ENCODE measurements at places on chromosomes 7 and 10. TPM values are rescaled to one million over a fixed set of nuclear protein-coding genes. Genes with fewer than 3 reads are reported as not detected.
A peak's percentile ranks its signal among the peaks of the same experiment; 100 is the strongest.

- DNase-seq, result peak; percentile 65
Observed at GRCh38 chr10:93333278-93333978, 148.7 kb downstream of the MYOF start.

DNA sequence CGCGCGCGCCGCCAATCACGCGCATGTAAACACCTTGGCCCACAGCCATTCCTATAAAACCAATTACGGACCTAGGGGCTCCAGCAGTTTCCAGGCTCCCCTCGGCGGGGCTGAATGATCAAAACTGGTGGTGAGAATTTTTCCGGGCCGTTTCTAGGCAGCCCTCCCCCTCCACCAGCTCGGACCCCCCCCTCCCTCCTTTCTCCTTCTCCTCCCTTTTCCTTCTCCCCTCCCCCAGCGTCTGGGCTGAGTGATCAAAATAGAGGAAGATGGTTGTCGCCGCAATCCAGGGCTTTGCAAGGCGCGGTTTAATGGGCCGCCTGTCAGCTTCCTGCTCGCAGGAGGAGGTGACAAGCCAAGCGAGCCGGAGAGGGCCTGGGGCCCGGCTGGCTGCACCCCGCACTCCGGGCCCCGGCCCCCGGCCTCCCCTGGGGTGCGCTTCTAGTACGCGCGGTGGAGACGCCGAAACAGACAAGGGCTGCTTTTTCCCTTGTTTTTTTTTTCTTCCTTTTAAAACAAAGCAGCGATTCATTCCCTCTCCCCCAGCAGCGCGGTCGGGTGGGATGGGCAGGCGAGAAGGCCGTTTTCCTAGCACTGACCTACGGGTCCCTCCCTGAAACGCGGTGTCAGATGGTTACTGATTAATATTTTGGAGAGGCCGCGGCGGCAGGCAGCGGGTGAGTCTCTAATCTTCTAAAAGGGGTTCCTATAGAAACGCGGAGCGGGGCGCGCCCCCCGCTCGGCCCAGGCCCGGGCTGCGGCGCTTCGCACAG lies 528 bp upstream of the TNRC18 start:
- peak; percentile 97 for DNase-seq

GRCh38 chr10:78531088-78531487 lies 497.4 kb downstream of the RPS24 start:
- DNase-seq, result peak; percentile 12

DNA sequence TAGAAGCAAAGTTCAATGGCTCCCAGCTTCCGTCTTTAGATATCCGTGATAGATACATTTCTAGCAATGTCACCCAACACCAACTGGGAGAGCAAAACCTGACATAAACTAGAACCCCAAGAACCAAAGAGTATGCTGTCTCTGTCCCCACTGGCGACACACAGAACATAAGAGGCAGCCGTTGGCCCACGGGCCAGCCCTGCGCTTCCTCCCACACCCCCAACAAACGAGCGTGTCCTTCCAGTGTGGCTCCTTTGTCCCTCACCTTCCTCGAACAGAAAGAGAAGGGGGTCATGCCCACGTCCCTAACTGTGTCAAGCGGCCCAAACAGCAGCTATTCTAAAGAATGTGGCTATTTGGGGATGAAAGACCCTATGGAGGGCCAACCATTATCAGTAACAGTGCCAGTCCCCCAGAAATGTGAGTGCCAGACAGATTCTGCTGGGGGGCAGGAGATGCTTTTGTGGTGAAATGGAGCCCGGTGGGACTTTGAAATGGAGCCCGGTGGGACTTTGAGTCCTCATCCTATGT lies 171.9 kb downstream of the USP6NL start:
- no peak for DNase-seq

MMP21 gene
- total RNA-seq, result not detected

INA gene
- 3.0 TPM for total RNA-seq

ZNF777 gene
- total RNA-seq, result 9.2 TPM
